ENCODE measurements at places on chromosomes 16 and 17. TPM values are rescaled to one million over a fixed set of nuclear protein-coding genes. Genes with fewer than 3 reads are reported as not detected.
A peak's percentile ranks its signal among the peaks of the same experiment; 100 is the strongest.

GRCh38 chr17:82198092-82198491 is 14.6 kb downstream of the CCDC57 start:
- no peak overlapping the region for H3K27ac ChIP-seq
- H3K36me3 ChIP-seq, result peaks cover 22% of the 10 kb centered on the region
- H3K4me1 ChIP-seq, result no peaks in the 10 kb centered on the region
- no peak for DNase-seq

GRCh38 chr17:51376739-51377138 is 116.4 kb downstream of the UTP18 start:
- H3K27ac ChIP-seq, result no peak overlapping the region
- H3K4me1 ChIP-seq, result no peaks in the 10 kb centered on the region
- H3K27me3 ChIP-seq, result no peaks in the 10 kb centered on the region
- no peaks in the 10 kb centered on the region for H3K36me3 ChIP-seq
- DNase-seq, result no peak

KCNJ16 gene
- 1.5 TPM for total RNA-seq

DNA sequence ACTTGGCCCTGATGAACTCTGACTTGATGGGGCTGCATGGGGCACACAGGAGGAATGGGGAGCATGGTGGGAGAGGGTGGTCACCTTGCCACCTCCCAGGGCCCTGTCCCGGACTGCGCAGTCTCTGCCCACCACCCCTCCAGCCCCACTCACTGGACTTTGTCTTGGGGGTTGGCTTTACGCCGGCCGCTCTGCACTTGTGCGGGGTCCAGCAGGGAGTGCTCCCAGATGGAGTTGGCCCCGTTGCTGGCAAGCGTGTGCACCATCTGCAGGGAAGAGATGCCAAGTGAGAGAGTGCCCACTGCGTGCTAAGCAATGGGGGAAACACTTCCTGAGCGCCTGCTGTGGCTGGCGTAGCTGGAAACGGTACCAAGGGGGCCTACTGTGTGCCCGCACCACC is 6.7 kb downstream of the GIT1 start:
- peaks cover 27% of the 10 kb centered on the region for H3K36me3 ChIP-seq
- H3K27me3 ChIP-seq, result no peaks in the 10 kb centered on the region
- H3K4me3 ChIP-seq, result no peak overlapping the region
- DNase-seq, result peak; percentile 39

AATK gene
- total RNA-seq, result 7.4 TPM

HOXB9 gene
- not detected for total RNA-seq

GRCh38 chr16:81652798-81653505 is 126.1 kb upstream of the PLCG2 start:
- no peaks in the 10 kb centered on the region for H3K27me3 ChIP-seq
- peak; percentile 57 for DNase-seq
- H3K27ac ChIP-seq, result peak overlapping the region; percentile 89
- H3K4me3 ChIP-seq, result no peak overlapping the region

DNA sequence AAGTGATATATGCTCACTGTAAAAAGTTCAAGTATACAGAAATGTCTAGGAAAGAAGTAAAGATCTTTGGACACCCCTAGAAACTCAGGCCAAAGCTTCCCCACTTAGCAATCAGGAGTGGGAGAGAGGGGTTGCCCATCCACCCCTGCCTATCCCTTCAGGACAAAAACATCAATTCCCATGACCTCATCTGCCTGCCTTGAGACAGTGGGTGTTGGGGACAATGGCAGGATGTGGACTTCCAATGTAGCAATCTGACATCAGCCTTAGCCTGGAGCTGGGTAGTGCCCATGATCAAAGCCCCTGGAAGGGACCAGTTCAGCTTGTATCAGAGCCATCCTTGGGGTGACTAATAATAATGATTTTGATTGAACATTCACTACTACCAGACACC is 18.1 kb downstream of the ITPRIPL2 start:
- peaks cover 14% of the 10 kb centered on the region for H3K4me1 ChIP-seq
- no peaks in the 10 kb centered on the region for H3K27me3 ChIP-seq
- H3K4me3 ChIP-seq, result no peak overlapping the region
- DNase-seq, result no peak
- no peak overlapping the region for H3K27ac ChIP-seq

CD300LB gene
- total RNA-seq, result not detected

NCOR1 gene
- total RNA-seq, result 129 TPM

All from endodermal cell (in vitro differentiated cells).